Inflammatory macrophage treated with lipopolysaccharide for 1 hour (primary cell): ENCODE measurements at places on chromosomes 1 and 21.
A peak's percentile ranks its signal among the peaks of the same experiment; 100 is the strongest.

DNA sequence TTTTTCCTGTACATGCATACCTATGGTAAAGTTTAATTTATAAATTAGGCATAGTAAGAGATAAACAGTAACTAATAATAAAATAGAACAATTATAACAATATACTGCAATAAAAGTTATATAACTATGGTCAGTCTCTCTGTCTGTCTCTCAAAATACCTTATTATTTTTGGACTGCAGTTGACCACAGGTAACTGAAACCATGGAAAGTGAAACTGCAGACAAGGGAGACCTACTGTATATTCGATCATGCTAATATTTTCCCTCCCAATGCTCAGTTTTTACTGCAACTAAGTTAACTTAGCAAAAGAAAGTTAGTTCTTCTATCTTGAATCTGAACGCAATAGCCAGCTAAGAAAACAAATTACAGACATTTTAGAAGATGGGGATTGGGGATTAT, 12.3 kb upstream of the DHX9 start:
- no peak for DNase-seq

DNA sequence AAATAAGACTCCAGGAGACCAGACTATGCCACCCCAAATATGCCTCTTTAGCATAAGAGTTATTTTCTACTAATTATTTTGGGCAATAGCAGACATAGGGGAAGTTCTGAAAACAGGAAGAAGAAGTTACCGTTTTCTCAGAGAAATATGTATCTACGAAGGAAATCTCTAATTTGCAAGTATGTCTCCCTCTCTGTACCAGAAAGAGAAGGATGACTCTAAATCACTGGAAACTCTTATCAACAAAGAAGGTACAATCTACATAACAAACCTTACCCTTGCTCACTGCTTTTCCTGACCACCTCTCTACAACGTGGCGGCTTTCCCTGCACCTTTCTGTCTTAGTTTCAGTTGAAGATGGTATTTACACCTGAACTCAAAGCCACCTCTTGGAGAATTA, 49.0 kb downstream of the OMA1 start:
- DNase-seq: peak; percentile 21

DNA sequence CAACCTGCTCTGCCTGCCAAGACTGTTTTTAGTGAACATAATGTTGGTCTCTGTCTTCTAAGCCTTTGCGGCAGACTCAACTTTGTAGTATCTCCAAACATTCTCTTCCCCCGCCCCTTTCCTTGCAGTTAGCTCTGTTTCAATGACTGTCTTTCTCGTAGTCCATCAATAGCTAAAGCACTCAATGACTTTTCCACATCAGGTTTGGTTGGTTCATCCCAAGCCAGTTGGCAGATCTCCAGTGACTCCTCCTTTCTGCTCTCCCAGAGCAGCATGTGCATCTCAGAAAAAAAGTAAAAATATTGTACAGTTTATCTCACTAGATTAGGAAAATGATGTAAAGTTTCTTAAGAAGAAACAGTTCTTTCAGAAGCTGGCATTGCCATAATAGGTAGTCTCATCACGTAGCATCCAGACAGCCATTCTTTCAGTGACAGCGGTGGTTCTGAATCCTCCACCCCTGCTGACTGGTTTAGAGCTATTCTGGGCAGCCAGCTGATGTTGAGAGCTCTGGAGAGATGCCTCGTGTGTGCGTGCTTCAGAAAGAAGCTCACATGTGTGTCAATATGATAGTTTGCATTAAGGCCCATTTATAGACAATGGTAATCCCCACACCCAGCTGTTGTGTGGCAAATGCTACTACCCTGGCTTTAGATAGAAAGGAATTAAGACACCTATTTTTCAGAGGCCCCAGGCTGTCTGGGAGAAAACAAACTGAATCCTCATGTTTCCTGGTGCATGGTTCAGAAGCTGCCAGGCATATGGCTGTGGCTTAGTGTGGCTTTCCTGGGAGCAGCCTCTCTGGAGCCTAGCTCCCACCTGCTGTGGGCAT, 53.2 kb downstream of the CNN3 start:
- DNase-seq: no peak

DNA sequence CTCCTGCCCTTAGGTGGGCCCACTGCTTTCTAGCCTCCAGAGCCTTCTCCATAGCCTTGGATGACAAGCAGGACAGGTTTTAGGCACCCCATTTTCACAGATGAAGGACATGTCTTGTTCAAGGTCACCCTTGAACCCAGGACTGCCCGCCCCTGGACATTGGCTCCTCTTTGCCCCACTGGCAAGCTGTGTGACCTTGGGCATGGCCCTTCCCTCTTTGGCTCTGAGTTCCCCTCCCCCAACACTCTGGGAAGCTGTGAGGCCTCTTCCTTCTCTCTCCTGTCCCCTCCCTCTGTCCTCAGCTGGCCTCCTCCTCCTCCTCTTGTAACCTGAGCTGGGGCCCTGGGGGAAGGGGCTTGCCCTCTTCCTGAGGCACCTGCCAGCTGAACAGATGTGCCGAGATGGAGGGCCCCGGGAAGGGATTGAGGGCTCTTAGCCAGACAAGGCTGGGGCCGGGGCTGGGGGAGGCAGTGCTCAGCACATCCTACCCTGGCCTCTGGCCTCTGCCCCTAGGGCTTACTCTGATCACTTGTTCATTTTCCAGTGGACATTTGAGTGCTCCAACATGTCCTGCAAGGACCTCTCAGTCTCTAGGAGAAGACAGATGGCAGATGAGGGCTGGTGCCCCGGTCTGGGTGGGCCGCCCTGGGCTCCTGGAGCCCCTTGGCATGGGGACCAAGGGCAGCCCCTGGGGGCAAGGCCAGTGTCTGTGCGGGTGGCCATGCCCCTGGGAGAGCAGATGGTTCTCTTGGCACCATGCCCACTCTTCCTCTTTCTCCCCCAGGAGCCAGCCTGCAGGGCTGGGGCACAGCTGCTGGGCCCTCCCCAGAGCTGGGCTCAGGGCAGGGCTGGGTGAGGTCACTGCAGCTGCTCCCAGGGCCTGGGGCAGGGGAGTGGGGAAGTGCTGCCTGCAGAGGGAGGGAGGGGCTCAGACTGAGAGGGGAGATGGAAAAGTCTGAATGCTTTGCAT, 10.7 kb downstream of the FOXO6 start:
- peak; percentile 24 for DNase-seq

DNA sequence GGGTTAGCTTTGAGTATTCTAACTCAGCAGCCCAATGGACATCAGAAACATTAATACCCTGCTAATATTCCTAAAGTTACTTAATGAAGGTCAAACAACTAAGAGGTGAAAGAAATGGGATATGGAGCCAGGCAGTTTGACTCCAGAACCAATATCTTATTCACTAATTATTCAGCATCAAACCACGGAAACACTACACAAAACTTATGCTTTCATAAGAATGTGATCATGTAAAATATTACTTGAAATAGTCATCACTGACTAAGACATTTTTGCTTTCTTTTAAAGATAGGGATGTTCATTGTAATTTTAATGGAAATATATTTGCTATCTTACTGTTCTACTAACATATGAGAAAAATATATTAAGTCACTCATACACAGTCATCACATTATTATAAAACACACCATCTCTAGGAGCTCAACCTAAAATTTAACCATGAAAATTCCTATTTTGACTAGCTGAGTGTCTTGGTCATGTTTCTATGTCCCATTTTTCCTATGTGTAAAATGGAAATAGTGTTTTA, 240.9 kb downstream of the KCTD3 start:
- DNase-seq: no peak

GRCh38 chr21:44898011-44898488, 22.6 kb downstream of the ITGB2 start:
- no peak for DNase-seq

- no peak for DNase-seq
These were observed 52.4 kb downstream of the SASS6 start for GRCh38 chr1:100080331-100080730.

GRCh38 chr1:14661222-14661621, 62.7 kb downstream of the KAZN start:
- peak; percentile 5 for DNase-seq

GRCh38 chr21:34020005-34020847, 53.2 kb upstream of the MRPS6 start:
- peak; percentile 40 for DNase-seq

GRCh38 chr21:39332175-39332574, 16.7 kb downstream of the HMGN1 start:
- DNase-seq: no peak

- DNase-seq: no peak
These were observed 18.9 kb downstream of the C1orf174 start for GRCh38 chr1:3881193-3881480.

DNA sequence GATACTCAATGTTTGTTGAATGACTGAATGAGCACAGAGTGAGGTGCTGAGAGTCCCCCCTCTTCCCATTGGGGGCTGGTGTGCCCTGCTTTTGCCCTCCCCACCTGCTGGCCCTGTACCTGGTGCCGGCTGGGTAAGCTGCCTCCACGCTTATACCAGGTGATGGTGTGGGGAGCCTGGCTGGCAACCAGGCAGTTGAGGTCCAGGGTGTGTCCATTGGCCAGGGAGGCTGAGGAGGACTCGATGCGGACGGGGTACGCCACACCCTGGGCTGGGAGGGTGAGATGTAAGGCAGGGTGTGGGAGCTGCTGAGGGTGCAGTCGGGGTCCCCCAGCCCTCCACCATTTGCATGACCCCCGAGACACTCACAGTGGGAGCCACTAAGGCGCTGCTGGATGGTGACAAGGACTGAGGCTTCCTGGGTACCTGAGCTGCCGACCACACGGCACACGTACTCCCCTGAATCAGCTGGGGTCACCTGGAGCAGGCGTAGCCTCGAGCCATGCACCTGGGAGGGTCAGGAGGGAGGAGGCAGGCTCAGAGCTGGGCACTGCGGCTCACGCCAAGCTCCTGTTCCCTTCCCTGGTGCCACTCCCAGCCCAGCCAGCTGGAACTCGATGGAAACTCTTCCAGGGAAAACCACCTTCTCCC, 36.6 kb downstream of the LDLRAD2 start:
- DNase-seq: no peak

GRCh38 chr1:17984583-17984982, 123.0 kb upstream of the IGSF21 start:
- DNase-seq: no peak

DNA sequence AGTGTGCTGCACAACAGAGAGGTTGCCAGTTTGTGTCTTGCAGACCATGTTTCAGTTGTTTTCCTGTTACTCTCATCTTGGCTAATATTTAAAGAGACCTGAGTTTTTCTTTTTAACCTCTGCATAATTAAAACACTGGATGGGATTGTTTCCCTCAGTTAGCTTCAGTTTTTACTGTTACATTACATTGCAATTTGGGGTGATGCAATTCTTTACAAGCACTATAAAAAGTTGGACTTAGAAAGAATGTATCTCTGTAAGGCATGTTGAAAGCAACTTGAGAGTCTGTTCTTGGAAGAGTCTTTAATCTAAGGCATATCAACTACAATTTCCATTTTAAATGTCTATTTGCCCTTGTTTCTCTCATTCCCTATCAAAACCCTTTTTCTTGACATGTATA, 99.1 kb downstream of the DNM3 start:
- DNase-seq: no peak

GRCh38 chr1:119743308-119743707, 25.4 kb downstream of the HMGCS2 start:
- no peak for DNase-seq

- DNase-seq: no peak
These were observed 1.2 kb downstream of the CAMSAP2 start for GRCh38 chr1:200739702-200740570.

- DNase-seq: no peak
These were observed 340.2 kb upstream of the NR5A2 start for GRCh38 chr1:199687321-199687720.

DNA sequence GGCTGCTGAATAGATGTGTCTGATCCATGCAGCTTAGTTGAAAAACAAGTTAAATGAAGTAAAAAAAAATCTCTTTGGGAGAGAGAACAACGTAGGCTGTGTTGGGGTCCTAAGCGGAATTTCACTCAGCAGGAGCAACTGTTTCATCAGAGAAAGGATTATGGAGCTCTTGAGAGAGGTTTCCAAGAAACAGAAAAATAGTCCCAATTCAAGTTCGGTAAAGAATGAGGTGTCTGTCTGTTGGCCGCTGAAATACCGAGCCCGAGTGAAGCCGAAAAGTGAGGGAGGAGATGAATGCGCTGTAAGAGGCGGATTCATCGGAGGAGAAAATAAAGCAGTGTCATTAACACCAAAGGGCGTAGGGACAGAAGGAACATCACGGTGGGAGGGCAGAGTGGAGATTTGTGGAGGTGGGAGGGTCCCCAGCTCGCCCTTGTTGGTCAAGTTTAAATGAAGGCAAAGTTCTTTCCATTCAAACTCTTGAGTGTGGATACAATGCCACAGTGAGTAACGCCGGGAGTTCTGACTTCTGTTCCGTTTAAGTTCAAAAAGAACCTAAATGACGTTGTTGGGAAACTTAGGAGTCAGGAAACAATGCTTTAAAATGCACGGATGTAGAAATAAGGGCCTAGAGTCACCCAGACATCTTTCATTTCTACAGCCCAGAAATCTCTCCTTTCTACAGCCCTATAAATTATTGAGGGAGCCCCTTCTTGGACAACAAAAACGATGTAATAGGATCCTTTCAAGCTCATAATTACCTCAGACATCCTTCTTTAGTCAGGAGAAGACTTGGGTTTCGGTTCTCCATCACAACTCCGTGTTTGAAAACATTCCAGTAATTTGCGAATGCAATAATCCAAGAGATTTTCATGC, 15.6 kb upstream of the SLC45A1 start:
- DNase-seq: no peak

DNA sequence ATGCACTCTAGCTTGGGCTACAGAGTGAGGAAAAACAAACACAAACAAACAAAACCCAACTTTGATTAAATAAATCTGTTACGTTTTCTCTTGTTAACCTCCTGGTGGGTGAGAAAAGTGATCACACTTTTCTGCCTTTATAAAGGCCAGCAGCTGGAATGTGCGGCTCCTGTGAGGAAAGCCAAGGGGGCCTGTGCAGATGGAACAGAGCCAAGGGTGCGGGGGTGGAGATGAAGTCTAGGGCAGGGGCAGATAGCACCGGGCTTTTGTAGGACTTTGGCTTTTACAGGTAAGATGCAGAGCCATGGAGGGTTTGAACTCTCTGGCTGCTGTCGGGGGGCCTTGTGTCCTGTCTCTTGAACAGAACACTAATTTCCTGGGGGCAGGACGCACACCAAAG, 40.7 kb upstream of the GPR37L1 start:
- no peak for DNase-seq

- no peak for DNase-seq
These were observed 193.0 kb downstream of the GPR52 start for GRCh38 chr1:174640783-174641182.

GRCh38 chr1:159144571-159144970, 26.8 kb upstream of the CADM3 start:
- DNase-seq: no peak

DNA sequence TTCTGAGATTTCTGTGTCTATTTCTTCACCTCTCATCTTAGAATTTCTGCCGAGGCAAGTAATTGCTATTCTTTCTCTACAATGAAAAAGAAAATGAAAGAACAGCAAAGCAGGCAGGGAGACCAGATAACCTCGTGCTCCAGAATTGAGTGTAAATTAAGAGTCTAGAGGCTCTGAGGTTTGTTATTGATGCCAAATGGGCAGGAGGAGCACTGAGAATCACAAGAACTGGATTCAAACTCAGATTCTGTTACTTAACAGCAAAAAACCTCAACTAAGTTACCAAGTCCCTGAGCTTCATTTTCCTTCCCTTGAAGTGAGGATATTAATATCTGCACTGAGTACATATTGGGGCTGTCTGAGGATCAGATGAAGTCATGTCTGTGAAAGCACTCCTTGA, 5.5 kb upstream of the DDR2 start:
- DNase-seq: no peak

GRCh38 chr1:72122099-72122880, 160.0 kb downstream of the NEGR1 start:
- peak; percentile 4 for DNase-seq

GRCh38 chr1:31327381-31327780, 30.5 kb downstream of the ZCCHC17 start:
- DNase-seq: no peak
